ENCODE measurements at places on chromosomes 6 and 20.

- DNase-seq, result no peak
Measured at GRCh38 chr20:14553774-14554534, 216.5 kb upstream of the FLRT3 start.

- no peak for DNase-seq
Measured at GRCh38 chr20:62347445-62347844, 19.7 kb downstream of the LAMA5 start.

DNA sequence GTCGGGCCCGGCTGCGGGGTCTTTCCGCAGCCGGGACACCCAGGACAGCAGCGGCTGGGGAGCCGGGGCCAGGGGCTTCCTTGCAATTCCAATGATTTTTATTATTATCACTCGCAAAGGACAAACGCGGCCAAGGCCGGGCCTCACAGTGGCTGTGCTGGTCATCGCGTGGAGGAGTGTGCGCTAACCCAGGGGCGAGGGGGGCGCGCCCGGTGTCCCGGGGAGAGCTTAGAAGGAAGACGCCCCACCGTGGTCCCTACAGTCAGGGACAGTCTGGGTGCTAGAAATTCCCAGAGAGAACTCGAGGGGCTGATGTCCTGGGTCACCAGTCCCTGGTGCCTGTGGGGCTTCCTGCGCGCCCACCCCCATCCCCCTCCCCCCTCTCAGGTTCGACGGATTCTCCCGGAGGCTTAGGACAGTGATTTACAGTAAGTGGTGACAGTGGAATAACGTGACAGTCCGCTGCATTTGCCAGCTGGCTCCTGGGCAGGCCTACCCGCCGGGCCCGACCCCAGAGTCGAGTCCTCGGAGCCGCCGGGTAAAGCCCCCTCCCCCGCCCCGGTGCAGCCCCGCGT is 9.5 kb downstream of the FOXC1 start:
- no peak for DNase-seq

DNA sequence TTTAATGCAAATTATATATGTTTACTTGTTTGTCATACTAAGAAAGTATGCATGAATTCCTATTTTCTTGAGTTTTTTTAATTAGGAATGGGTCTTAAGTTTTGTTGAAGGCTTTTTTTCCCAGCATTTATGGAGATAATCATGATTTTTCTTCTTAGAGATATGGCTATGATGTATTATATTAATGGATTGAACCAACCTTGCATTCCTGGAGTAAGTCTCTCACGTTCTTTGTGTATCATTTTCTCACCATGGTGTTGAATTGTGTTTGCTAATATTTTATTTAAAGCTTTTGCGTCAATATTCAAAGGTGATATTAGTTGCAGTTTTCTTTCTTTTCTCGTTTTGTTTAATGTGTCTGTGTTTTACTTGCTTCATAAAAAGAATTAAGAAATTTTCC is 48.4 kb upstream of the SLC35D3 start:
- no peak for DNase-seq

DNA sequence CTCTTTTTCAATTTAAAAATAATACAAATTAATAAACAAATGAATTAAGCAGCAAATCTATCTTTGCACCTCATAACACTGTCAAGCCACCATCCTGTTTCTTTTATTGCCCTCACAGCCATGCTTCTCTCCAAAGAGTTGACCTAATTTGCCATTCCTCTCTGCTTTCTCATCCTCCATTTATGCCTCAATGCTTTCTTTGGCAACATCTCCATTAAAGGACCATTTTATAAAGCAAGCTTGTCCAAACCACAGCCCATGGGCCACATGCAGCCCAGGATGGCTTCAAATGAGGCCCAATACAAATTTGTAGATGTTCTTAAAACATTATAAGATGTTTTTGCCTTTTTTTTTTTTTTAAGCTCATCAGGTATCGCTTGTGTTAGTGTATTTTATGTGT is 26.4 kb upstream of the MEI4 start:
- no peak for DNase-seq

GRCh38 chr20:31841928-31842327 is 3.5 kb downstream of the FOXS1 start:
- no peak for DNase-seq

DNA sequence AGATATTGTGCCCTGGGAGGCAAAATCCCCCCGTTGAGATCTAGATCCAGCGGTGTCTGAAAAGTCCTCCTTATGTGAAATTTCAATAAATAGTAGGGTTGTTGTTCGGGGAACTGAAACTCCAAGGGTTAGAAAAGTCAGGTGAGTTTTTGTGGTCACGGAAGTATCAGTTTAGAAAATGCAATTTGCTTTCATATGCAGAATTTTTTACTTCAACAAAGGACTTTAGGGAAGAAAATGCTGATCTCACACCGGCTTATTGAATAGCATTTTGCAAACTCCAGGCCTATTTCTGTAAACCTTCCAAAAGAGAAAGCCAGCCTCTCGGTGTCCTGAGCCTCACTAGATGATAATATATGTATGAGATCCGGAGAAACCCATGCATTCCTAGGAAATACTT is 254.7 kb downstream of the TSHZ2 start:
- no peak for DNase-seq

DNA sequence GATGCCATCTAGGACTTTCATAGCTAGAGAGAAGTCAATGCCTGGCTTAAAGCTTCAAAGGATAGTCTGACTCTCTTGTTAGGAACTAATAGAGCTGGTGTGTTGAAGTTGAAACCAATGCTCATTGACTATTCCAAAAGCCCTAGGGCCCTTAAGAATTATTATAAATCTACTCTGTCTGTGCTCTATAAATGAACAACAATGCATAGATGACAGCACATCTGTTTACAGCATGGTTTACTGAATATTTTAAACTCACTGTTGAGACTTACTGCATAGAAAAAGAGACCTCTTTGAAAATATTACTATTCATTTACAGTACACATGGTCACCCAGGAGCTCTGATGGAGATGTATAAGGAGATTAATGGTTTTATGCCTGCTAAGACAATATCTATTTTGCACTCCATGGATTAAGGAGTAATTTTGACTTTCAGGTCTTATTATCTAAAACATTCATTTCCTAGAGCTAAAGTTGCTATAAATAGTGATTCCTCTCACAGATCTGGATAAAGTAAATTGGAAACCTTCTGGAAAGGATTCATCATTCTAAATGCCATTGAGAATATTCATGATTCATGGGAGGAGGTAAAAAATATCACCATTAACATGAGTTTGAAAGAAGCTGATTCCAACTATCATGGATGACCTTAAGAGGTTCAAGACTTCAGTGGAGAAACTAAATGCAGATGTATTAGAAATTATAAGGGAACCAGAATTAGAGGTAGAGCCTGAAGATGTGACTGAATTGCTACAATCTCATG is 763.5 kb upstream of the MAP3K7 start:
- no peak for DNase-seq

DNA sequence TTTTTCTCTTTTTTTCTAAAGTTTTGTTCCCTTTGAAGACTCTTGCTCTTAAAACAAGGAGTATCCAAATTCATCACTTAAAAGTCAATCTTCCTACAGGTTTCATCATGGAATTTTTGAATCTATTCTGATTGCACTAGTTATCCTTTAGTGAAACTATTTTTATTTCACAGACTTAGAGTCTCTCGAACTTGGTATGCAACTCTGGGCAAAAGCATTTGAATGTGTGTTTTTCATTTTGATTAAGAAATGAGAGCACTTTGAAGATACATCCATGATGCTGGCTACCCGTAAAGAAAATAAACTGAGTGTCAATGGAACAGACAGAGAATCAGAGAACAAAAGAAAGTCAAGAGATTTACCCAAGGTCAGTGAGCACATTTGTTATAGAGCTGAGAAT is 586.5 kb downstream of the EPM2A start:
- no peak for DNase-seq

DNA sequence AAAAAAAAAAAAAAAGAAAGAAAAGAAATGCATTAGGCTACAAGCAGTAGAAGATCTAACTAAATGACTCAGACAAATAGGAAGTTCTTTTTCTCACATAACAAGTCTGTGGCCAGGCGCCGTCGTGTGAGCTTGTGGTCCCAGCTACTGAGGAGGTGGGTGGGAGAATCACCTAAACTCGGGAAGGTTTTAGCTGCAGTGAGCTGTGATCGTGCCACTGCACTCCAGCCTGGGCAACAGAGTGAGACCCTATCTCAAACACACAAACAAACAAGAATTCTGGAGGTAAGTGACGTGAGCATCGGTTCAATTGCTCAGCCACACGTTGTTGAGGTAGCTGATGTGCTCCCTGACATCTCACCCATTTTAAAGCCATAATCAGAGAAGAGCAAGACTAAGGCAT is 37.9 kb upstream of the SLC23A2 start:
- DNase-seq, result no peak

DNA sequence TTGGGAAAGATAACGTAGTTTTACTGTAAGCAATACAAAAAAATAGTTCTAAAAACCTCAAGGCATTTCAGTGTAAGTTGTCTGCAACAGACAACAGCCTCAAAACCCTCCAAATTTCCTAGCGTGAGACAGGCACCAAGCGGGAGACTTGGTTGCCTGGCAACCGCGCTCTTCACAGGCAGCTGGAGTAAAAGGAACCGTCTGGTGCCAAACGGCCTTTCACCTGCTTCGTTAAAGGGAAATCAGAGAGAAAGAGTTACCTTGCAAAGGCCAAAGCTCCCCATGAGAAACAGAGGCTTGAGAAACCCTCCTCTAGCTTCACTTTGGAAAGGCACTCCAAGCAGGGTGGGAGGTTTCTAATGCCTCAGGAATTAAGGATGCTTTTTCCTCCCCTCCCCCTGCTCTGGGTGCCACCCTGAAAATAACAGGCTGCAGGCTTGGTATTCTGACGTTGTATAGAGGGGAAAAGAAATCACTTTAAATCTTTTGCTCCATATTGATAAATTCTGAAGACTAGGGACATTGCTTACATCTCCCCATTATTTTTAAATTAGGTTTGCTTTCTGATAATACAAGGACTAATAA is 129.7 kb upstream of the UFL1 start:
- DNase-seq, result no peak
